EL (cell line): ENCODE measurements at places on chromosomes 4 and X.
A peak's percentile ranks its signal among the peaks of the same experiment; 100 is the strongest.

- DNase-seq, result peak; percentile 78
Observed at GRCh38 chrX:150581093-150581775, 12.8 kb downstream of the MTM1 start.

- DNase-seq, result peak; percentile 89
Observed at GRCh38 chr4:166143227-166143626, 270.2 kb downstream of the TLL1 start.

DNA sequence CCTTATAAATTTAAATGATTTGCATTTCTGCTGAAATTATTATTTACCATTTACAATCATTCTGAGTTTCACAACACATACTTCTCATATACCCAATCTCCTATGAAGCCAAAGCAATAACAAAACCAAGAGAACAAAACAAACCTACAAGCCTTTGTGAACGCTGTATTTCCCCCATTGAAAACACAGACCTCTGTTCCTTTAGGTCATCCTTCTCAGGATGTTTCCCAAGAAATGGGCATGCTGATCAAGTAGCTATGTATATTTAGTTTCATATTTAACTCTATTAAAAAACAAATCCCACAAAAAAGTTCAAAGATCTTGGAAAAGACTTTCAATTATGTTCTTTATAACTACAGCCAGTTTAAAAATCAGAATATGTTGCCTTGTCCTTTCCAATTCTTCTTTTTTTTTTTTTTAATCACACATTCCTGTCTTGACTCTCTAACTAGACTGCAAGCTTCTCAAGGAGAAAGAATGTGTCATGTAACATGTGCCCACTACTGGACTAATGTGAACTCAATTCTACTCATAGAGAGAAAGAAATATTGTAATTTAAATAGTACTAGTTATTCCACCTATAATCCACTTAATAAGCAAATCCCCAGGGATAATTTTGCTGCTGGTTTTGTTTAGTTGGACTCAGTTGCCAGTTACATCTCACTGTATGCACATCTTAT, 84.3 kb upstream of the PRSS48 start:
- DNase-seq, result no peak

DNA sequence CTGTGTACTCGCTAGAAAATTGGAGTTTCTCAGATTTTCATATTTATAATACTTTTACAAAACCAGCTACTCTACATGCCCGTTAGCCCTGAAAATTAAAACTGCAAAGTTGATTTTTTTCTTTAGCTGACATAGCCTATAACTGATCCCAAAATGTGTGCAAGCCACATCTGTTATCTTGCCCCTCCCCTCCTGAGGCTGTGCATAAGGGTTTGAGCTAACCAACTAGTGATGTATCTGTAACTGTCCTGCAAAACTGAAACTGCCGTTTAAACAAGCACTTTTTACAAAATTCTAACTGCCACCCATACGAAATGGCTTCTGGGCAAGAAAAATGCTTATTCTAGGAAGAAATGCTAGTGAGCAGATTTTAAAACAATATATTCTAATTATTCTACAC, 59.1 kb downstream of the EDNRA start:
- no peak for DNase-seq

DNA sequence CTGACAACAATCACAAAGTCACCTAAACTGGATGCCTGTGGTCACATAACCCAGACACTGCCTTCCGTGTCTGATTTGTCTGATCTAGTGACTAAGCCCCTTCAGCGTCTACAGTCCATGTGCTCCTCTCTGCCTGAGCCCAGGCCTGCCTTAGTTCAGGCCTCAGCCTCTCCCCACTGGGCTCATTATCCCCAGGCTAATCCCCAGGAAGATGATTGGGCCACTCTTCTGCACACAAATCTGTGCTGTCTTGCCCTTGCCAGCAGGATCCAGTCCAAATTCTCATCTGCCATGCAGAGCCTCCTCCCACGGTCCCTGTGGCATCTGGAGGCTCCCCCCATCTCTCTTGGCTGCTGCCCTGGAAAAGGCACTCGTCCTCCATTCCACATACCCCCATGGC, 96.5 kb downstream of the SLC2A9 start:
- DNase-seq, result no peak

DNA sequence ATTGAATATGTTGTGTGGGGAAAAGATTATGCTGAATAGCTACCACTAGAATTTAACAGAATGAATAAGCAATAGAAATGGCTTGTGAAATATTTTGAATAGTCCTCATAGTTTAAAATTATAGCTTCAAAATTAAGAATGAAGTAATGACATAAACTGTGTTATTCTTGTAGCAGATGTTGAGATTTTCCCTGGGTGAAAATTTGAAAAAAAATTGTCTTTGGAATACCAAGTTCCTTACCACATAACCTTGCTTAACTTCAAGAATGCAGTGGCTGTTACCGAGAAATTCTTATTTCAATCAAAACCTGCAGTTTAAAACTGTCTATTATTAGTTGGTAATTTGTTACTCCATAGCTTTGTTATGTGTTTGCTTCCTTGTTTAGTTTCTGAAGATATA, 1268.6 kb downstream of the RAPGEF2 start:
- no peak for DNase-seq

GRCh38 chrX:71941776-71942175, 31.1 kb downstream of the NHSL2 start:
- DNase-seq, result peak; percentile 56

GRCh38 chrX:123830309-123830708, 29.5 kb upstream of the XIAP start:
- DNase-seq, result peak; percentile 3

GRCh38 chr4:140839888-140840790, 84.0 kb upstream of the TBC1D9 start:
- no peak for DNase-seq
